Endothelial cell of umbilical vein (primary cell): ENCODE measurements at places on chromosomes 2 and 18.

DNA sequence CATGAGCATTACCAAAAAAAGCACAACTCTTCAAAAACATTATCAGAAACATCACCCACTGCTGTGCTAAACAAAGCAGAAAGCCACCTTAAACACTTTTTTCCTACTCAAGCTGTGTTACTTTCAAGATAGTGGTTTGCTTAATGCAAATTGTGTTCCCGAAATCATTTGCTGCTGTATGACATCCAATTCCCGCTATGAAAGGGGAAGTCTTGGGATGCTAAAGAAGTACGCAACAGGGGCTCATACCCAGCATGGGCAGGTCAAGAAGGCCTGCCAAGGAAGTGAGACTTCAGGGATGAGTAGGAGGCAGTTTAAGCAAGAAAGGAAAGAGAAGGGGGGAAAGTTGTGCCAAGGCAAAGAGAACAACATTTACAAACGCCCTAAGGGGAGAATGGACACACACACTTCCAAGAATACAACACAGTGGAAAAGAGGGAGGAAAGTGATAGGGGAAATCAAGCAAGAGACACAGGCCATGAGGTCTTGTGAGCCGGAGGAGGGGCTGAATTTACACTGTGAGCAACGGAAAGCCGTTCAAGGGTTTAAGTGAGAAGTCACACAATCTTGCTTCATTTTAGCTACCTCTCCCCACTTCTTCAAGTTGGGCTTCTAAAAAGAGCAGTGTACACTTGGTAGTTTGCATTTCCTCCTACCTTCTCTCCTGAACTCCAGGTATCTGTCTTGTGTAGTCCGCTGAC is 4.0 kb downstream of the PTPN2 start:
- DNase-seq, result no peak

- no peak for DNase-seq
Observed at GRCh38 chr18:77106331-77106730, 26.3 kb downstream of the MBP start.

- DNase-seq, result no peak
Observed at GRCh38 chr2:175734686-175735085, 267.4 kb downstream of the LNPK start.

- DNase-seq, result no peak
Observed at GRCh38 chr2:191148791-191149190, 2.0 kb downstream of the STAT4 start.

GRCh38 chr2:46120792-46121555 is 176.2 kb upstream of the EPAS1 start:
- no peak for DNase-seq

DNA sequence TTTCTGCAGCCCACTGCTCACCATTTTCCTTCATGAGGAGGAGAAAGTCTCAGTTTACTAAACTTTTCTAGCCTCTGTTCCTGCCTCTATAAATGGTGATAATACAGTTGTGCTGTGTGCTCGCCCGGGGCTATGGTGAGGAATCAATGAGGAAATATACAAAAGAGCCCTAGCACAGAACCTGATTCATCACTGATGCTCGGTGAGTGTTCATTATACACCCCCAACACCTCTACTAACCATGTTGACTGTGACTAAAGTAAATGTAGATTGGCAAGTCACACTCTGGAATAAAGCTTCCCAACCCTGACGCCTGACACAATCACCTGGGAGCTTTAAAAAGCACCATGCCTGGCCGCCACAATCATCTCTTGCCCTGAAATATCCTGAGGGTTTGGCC is 118.8 kb upstream of the CYP1B1 start:
- DNase-seq, result no peak
